Endothelial cell of umbilical vein (primary cell): ENCODE measurements at places on chromosomes 16 and 17. TPM values are rescaled to one million over a fixed set of nuclear protein-coding genes. Genes with fewer than 3 reads are reported as not detected.

The HASPIN gene
- polyA plus RNA-seq, result 2.7 TPM in 2 replicates

The HYDIN gene
- not detected in 2 replicates for polyA plus RNA-seq

- peak; percentile 19 for DNase-seq
These were observed 1.1 kb downstream of the RAI1 start for GRCh38 chr17:17682293-17682736.

The SBK1 gene
- polyA plus RNA-seq, result 0.19 and 0.21 TPM in 2 replicates

DNA sequence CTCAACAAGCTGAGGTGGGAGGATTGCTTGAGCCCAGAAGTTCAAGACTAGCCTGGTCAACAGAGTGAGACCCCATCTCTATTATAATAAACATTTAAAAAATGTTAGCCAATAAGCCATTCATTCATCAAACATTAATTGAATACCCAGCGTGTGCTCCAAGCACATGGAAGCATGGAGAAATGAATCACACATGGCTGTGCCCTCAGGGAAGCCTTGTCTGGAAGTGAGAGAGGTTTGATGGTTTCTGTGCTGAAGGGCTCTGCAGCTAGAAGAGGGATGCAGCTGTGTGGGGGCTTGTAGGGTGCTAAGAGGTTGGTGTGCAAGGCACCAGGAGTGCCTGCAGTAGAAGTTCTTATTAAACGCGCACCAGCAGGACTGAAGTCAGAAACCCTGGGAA is 11.2 kb downstream of the CYB5D2 start:
- no peak for DNase-seq

DNA sequence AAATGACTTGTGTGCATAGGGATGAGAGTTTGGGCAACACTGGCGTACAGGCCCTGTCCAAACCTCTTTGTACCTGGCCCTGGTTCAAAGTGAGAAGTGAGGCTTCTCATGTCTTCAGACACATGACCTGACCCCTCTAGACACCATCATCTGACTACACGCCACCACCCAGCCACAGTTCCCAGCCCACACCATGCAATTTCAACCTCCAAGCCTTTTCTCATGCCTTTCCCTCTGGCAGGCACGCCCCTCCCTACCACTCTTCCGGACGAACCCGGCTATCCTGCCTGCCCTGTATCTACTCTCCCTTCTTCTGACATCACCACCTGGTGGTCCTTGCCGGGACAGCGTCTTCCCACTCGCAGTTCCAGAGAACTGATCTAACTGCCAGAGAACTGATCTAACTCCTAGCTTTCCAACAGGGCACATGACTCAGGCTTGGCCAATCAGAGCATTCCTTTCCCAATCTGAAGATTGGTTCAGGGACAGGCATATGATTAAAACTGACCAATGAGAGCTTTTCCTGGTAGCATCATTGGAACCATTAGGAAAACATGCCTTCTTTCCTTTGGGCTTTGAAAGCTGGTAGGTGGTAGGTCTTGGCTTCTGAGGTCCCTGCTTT is 27.1 kb upstream of the IL21R start:
- peak; percentile 83 for DNase-seq

The KRT15 gene
- 0.68 and 0.83 TPM in 2 replicates for polyA plus RNA-seq

DNA sequence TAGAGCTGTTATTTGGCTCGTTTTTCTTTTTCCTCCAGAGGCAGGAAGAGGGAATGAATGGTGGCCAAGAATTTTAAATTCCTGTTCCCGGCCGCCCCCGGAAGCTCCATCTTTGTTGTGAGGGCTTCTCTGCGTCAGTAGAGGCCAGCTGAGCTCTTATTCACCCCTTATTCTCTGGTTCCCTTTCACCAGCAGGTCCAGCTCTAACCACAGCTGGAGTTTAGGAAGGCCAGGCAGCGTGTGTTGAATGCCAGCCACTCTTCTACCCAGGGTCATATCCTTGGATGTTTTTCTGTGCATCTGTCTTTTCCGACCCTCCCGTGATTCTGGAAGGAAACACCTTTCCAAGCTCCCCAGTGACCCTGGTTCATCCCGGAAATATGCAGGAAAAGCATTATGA is 570.5 kb downstream of the WWOX start:
- DNase-seq, result no peak

DNA sequence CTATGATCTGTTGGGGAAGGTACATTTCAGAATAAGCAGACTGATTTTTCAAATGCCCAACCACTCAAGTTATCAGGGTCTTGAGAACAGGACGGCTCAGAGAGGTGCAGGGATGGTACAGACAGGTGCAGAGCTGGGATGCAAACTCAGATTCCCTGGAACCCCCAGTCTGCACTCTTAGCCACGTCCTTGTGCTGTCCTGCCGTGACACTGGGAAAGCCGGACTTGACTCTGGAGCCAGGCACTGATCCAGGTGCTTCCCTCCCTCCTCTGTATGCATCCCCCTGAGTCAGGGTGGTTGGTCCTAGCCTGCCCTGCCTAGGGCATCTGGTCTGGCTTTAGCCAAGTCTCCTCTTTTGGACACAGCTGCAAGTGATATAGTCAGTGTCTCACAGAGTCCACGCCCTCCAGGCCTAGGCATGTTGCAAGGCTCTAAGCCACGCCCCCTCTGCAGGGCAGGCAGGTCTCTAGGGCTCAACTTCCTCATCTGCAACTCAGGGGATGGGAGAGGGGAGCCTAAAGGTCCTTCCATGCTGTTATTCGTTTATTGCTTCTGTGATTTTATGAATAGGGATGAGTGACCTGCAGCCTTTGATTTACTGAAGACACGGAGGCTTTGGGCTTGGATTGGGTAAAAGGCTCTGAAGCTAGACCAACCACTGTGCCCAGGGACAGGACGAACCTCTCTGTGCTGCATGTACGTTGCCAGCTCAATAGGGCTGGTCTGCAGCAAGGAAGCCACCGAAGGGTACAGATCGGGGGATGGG is 97.3 kb downstream of the SDK2 start:
- no peak for DNase-seq

The CYLD gene
- polyA plus RNA-seq, result 7.2 and 7.4 TPM in 2 replicates

DNA sequence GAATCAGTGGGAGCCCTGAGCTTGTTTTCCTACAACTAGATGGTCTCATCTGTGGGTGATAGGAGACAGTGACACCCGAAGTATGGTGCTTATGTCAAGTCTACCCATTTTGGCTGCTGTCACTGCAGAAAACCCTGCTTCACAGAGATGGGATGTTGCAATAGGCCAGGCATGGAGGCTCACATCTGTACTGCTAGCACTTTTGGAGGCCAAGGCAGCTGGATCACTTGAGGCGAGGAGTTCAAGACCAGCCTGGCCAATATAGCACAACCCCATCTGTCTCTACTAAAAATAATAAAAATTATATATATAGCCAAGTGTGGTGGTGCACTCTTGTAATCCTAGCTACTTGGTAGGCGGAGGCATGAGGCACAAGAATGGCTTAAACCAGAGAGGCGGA is 2.3 kb upstream of the HERPUD1 start:
- no peak for DNase-seq

The KRTAP4-16 gene
- polyA plus RNA-seq, result not detected in 2 replicates

DNA sequence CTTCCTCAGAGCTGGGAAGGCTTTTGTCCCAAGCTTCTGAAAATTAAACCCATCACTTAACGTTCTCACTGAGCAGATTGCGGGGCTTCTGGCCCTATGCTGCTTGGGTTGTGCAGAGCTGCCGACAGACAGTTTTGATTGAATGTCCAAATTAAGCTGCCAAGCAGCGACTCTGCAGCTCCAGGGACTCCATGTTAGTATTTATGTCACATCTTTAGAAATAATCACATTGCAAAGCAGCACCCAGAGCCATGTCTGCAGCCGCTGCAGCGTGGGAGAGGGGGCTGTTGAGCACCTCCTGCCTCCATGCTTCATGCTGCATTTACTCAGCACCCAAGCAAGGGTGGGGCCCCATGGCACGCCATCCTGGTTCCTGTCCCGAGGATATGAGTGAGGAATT is 178.2 kb upstream of the CACNG3 start:
- DNase-seq, result no peak

DNA sequence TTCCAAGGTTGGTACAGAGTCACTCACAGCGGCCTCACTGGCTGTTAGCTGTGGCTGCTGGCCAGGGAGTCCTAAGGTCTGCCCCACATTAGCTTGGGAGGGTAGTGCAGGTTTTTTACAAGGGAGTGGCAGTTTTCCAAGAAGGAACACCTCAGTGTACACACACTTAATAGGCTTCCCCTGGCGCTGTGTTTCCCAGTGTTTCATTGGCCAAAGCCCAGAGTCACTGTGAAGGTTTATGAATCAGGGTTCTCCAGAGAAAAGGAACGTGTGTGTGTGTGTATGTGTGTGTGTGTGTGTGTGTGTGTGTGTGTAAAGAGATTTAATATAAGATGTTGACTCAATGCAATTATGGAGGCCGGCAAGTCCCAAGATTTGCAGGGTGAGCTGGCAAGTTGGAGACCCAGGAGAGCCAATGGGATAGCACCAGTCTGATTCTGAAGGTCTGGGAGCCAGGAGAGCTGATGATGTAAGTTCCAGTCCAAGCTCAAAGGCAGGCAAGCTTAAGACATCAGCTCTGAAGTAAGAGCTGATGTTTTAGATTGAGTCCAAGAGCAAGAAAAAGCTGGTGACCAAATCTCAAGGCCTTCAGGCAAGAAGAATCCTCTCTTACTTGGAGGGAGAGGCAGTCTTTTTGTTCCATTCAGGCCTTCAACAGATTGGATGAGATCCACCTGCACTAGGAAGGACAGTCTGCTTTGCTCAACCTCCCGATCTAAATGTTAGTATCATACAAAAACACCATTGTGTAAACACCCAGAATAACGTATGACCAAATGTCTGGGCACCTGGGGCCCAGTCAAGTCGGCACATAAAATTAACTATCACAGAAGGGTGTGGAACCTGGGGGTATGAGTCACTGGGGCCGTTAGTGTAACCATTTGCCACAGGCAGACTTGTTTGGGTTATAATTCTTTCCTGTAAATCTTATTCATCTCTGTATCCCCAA is 206.8 kb downstream of the PRKCA start:
- DNase-seq, result peak; percentile 62

The LRRC37A gene
- polyA plus RNA-seq, result 1.0 and 1.8 TPM in 2 replicates

DNA sequence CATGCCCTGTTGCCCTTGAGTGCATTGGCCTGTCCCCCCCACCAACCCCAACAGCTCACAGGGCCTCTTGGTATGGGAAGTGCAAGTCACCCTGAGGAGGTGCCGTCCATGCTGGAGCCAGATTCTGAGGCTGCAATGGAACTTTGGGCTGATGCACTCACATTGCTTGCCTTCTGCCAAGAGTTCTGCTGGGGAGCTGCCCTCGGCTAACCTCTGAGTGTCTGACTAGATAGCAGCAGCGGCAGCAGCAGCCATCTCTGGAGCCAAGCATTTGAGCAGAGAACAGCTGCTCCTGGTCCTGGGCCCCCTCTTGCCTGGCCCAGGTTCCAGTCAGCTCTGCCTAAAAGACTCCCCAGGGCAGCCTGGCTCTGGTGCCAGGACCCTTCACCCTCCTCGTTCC is 61.5 kb downstream of the GNAO1 start:
- DNase-seq, result no peak

The MLKL gene
- 7.2 and 8.1 TPM in 2 replicates for polyA plus RNA-seq

- no peak for DNase-seq
These were observed 47.4 kb downstream of the CEP95 start for GRCh38 chr17:64554028-64554637.

The LPO gene
- polyA plus RNA-seq, result not detected in 2 replicates

The TXNL4B gene
- polyA plus RNA-seq, result 8.7 and 10.0 TPM in 2 replicates

- peak; percentile 60 for DNase-seq
These were observed 7.6 kb downstream of the HDAC5 start for GRCh38 chr17:44115585-44116415.

- DNase-seq, result no peak
These were observed 632 bp downstream of the SLC9A5 start for GRCh38 chr16:67249178-67250044.

DNA sequence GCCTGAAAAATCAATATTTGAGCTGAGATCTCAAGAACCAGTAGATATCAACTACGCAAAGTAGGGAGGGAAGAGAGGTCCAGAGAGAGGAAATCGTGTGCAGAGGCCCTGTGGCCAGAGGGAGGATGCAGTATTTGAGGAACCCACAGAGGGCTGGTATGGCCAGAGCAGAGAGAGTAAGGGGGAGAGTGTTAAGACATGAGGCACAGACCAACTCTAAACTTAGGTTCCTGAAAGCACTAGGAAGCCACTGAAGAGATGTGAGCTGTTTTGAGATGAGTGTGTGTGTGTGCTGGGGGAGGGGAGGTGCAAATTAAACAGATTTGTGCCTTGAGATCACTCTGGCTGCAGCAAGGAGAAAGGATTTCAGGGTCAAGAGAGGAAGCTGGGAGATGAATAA is 10.9 kb downstream of the SLC13A2 start:
- no peak for DNase-seq

The CCDC78 gene
- polyA plus RNA-seq, result 0.50 and 1.2 TPM in 2 replicates

GRCh38 chr17:42529061-42529460 is 7.0 kb upstream of the NAGLU start:
- no peak for DNase-seq

- no peak for DNase-seq
These were observed 21.0 kb downstream of the FBXO39 start for GRCh38 chr17:6796887-6797490.

The KIFC3 gene
- polyA plus RNA-seq, result 36.3 and 38.1 TPM in 2 replicates

GRCh38 chr17:82234211-82235055 is 5.6 kb downstream of the SLC16A3 start:
- no peak for DNase-seq

- DNase-seq, result no peak
These were observed 2.9 kb downstream of the C16orf90 start for GRCh38 chr16:3492356-3492755.
